ENCODE measurements at places on chromosomes 6 and 20. TPM values are rescaled to one million over a fixed set of nuclear protein-coding genes. Genes with fewer than 3 reads are reported as not detected.

The MTG2 gene
- 31.6 TPM for total RNA-seq

The EPM2A gene
- 5.5 TPM for total RNA-seq

The PRDM13 gene
- total RNA-seq, result not detected

DNA sequence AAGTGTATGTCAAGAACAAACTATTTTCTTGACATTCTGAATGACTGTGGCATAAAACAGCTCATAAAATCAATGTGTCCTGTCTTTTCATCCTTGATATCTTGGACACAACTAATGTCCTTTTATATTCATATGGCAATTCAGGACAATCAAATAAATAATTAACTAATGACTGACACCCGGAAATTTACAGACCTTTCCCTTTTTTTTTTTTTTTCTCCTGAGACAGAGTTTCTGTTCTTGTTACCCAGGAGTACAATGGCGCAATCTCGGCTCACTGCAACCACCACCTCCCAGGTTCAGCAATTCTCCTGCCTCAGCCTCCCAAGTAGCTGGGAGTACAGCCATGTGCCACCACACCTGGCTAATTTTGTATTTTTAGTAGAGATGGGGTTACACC, 107.1 kb upstream of the LGSN start:
- DNase-seq, result no peak

GRCh38 chr6:63883597-63883996, 248.0 kb downstream of the PHF3 start:
- no peak for DNase-seq

DNA sequence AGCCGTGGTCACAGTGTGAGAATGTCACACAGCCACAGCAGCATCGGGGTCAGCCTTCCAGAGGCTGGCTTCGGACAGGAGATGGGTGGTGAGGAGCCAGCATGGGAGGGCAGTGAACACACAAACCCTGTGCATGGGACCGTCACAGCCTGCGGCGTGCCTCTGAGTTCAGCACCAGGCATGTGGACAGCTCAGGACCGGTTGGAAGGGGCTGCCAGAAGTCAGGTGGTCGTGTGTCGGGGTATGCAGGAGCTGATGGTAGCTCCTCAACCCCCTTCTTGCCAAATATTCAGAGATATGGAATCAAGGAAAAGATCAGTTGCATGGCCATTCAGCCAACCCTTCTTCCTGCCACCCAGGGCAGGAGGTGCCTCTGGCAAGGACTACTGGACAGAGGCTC, 28.2 kb downstream of the MYT1 start:
- no peak for DNase-seq
